GDM1 (cell line): ENCODE measurements at places on chromosomes 5 and 9.

GRCh38 chr5:86861512-86861911 lies 243.8 kb downstream of the COX7C start:
- DNase-seq = no peak

GRCh38 chr9:114078021-114078780 lies at the start of gene AMBP:
AMBP (minus strand) TSS chr9:114078300; CDS start chr9:114078209, 91 bp downstream.
- DNase-seq = no peak

DNA sequence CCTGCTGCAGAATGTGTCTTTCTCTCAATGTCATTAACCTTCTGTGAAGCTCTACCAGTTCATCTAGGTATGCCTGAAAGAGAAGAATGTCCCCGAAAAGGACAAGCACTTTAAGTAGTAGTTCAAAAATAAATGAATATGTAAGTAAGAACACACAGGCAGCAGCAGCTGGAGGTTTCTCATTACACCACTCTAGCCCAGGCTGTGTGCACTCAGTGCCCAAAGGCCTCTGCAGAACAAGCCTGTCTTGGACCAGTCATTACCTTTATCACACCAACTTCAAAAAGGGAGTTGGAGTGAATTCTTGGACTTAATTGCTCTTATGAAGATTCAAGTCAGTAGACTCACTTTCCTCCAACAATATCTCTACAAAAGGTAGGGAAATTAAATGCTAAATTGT lies 268.8 kb downstream of the MLLT3 start:
- no peak for DNase-seq

DNA sequence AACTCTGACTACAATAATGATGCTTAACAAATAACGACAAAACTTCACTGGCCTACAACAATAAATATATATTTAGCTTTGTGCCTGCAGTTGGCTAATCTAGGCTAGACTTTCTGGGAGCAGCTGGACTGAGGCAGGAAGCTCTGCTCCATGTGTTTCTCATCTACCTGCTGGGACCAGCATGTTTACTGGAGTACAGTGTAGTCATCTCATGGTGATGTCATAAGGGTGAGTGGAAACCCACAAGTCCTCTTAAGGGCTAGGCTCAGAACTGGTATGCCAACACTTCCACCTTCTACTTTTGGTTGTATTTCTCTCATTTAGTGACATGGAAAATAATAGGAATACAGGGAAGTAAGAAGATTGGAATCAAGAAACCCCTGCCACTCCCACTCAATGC lies 85.7 kb upstream of the NIPBL start:
- DNase-seq = no peak

DNA sequence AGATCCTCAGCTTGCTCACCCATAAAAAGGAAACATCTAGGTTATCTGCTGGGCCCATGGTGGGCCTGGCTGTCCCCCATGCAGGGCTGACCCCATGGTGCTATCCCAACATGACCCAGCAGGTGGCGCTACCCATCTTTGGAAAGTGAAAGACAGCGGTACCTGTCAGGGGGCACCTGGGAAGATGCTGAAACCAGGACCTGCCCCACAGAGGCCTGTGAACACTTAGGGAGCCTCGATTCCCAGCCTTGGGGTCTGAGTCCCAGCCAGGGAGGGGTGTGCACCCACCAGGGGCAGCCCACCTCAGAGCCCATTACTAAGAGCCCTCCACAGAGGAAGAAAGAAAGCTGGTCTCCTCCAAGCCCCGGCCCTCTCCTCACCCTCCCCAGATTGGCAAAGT lies 46.6 kb upstream of the IPPK start:
- DNase-seq = no peak

GRCh38 chr5:102719886-102720285 lies 35.2 kb upstream of the PAM start:
- DNase-seq = no peak

DNA sequence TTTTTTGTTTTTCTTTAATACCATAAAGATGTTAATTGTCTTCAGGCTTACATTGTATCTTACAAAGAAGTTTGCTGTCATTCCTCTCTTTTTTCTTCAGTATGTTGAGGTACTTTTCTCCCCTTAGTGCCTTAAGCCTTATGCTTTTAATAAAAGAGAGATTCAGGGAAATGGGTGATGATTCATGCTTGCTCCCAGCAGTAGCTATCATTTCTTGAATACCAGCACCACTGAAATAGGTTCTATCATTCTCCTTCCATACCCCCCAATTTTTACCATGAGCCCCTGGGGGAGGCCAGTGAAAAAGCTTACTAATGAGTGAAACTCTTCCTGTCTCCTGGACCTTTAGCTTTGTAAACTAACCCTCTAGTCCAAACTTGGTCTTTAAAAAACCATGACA lies 165.0 kb downstream of the FBXL7 start:
- DNase-seq = no peak

DNA sequence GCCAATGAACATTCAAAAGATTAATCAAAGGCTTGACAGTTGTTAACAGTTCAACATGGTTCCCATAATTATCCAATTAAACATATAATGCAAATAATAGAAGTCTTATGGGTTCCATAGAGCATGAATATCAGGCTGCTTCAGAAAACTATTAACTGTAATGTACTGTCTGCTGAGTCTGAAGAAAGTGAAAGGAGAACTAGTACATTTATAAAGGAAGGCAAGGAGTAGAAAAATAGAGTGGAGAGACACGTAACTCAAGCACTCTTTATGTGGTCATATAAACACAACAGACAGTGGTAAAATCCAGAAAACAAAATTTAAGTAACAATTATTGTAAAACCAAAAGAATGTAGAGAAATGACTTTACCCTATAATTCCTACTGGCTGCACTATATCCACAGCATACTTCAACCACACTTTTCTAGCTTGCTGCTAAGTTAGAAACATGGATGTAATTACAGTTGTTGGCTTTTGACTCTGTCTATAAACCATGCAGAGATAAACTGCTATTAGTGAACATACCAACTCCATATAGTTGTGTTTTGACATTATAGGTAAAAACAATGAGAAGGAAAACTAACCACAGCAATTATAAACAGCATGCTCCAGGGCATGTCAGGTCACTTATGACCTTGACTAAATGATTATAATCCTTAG lies 32.7 kb downstream of the NFIB start:
- no peak for DNase-seq

DNA sequence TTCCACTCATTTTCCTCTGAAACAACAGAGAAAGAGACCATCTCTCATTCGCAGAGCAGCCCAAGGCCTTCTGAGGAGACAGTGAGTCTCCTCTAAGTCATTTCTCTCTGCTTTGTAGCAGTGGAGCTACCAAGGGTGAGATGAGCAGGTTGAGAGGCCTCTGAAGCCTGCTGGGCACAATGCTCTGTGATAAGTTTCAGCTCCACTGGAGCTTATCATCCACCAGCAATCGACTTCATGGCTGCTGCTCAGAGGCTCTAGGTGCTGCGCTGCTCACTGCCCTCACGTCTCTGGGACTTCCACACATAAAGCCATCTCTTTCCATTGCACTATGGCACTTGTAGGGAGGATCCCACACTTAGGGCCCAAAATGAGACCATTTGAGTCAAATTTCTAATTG lies 96.3 kb downstream of the CMYA5 start:
- no peak for DNase-seq

DNA sequence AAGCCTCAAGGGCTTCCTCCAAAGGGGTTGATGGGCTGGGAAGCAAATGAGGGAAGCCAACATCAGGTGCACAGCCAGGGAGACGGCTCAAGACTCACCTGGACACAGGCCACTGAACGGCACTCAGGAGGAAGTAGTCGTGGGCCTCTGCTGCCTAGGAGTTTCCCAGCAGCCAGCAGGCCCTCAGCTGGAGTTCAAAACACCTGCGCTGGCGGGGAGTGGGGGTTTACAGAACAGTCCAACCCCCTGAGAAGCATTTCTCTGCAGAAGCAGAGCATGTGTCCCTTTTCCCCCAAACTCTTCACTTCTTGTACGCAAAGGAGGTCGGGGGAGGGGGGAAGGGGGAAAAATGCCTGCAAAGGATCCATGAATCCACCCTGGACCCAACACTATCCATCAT lies 2.3 kb downstream of the WHRN start:
- no peak for DNase-seq

- DNase-seq = no peak
These were observed 188.4 kb downstream of the ACER2 start for GRCh38 chr9:19597176-19597575.

GRCh38 chr5:149745-150485 lies 41.4 kb upstream of the LRRC14B start:
- no peak for DNase-seq

DNA sequence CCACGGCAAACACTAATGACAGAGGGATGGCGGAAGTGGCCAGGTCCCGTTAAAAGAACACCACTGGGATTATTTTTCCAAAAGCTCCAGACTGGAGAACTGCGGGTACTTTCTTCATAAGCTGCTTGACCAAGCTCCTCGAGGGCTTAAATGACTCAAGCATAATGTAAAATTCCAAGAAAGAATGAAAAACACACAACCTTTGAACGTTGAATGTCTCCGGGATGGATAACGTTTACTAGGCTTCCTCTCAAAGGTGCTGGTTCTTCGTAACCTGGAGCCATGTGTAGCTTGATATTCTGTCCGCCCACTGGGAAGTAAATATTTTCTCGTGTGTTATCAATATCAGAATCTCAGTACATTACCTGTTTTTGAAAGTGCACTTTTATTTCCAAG lies 67.6 kb downstream of the EPB41L4B start:
- DNase-seq = no peak

DNA sequence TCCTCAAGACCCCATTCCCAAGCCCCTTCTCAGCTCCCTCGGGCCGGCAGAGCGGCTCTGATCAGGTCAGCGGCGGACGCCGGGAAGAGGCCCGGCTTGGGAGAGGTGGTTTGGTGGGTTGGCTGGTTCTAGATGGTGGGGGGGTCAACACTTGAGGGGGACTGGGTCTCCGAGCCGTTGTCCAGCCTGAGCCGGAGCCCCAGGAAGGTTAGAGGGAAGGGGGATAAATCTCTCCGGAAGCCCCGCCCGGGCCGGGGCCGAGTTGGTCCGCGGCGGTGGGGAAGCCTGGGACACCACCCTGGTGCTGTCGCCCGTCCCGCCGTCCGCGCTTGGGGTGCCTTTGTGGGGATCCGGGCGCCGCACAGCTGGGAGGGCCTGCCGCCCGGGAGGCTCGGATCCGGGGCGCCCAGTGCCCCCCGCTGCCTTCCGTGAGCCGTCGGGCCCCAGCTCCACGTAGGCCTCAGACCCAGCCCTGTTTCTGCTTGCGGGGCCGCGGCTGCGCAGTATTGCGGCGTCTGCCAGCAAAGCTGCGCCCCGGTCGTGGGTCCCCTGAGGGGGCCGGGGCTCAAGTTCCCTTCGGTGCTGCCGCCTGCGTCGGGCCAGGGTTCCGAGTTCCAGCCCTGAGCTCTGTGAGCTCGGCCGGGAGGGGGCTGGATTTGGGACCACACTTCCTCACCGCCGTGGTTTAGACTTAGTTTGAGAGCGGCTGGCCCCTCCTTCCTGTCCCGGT lies 542 bp upstream of the TRIM52 start:
- no peak for DNase-seq

- DNase-seq = no peak
These were observed 1.1 kb upstream of the ARHGEF39 start for GRCh38 chr9:35666045-35666444.

GRCh38 chr9:744046-744712 lies 97.3 kb upstream of the DMRT1 start:
- no peak for DNase-seq

DNA sequence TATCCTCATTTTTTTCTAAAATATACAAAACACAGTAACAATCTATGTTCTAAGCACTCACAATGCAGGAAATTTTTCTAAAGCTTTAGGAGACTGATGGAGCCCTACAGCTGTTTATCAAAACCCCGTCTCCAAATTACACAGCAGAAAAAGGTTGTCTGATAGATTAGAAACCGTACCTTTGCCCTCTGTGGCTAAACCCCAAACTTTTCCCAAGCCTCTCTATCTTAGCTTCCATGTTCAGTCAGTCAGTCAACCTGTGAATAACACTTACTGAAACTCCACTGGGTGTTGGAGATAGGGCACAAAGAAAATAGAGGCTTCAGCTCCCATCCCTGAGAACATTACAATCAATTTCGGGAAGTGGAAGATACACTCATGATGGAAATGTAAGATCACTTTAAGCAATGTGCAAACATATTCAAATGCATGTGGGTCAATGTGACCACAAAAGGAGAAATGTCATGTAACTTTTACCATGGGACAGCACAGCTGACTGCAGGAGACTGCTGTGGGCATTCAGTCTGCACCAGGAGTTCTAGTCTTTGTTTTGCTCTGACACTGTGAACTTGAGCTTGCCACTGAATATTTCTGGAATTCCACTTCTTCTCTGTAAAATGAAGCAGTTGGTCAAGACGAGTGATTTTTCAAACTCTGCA lies 279.5 kb upstream of the PIK3R1 start:
- no peak for DNase-seq

- DNase-seq = no peak
These were observed 240.2 kb downstream of the FBXL17 start for GRCh38 chr5:108141676-108142075.

DNA sequence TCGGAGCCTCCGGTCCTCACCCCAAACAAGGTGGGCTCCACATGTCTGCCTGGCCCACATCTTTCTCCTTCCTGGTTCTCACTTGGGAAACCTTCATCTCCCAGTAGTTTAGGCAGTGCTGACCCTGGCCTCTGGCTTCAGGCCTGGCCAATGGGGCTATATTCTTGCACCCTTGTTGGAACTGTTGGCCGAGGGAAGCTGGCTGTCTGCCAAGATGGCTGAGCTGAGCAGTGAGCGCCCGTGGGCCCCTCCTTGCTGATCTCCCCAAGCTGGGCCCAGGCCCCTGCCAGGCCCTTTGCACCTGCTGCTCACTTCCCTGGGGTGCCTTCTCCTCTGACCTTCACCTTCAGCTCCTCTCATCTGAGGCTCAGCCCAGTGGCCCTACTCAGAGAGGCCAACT lies 31.3 kb downstream of the TSPAN17 start:
- DNase-seq = no peak

- DNase-seq = no peak
These were observed 144.1 kb downstream of the EBF1 start for GRCh38 chr5:158955636-158956035.

DNA sequence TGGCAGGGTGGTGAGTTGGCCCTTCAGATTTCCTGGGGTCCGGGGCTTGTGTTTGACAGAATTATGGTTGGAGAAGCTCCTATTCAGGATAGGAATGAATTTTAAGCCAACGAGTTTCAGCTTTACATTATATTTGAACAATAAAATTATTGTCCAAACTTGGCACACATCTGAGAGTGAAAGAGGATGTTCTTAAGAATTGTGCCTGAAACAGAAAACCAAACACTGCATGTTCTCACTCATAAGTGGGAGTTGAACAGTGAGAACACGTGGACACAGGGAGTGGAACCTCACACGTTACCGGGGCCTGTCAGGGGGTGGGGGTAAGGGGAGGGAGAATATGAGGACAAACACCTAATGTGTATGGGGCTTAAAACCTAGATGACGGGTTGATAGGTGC lies 111.8 kb upstream of the ACTBL2 start:
- no peak for DNase-seq

GRCh38 chr5:135391116-135391868 lies 7.7 kb downstream of the MACROH2A1 start:
- DNase-seq = no peak
